ENCODE measurements at places on chromosomes 5 and 9.

- DNase-seq: no peak
Measured at GRCh38 chr5:114339108-114339507, 22.8 kb upstream of the KCNN2 start.

DNA sequence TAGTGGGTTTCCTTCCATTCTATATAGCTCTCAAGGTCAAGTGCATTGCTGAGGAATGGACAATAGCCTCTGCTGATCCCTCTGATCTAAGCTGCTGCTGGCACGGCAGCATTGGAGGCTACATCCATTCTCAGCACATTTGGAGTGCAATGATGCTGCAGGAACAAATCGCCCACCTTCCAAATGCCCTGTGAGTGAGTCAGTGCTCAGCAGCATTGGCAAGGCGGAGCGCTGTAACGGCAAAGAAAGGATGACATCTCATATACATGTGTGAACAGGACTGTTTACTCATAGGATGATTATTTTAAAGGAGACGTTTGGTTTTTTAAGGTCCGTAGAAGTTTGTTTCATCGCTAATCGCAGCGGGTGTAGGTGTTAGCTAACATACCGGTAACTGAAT lies 408.7 kb downstream of the ARHGEF28 start:
- DNase-seq: no peak

- DNase-seq: no peak
Measured at GRCh38 chr5:10564838-10565784, 1.2 kb downstream of the ANKRD33B start.

DNA sequence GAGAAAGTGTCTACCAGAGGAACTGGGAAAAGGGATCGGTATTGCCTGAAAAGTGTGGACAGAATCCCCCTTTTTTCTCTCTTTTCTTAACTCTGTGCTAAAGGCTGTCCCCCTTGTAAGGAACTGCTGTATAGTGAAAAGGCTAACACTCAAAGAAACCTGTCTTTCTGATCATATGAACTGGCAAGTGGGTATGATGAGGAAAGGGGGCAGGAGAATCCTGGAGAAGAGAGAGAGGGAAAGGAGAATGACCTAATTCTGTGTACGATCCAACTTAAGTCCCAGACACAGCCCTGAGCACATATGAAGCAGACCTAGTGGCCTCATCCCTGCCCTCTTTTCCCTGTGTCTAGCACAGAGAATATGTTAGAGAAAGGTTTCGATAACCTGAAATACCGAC lies 967 bp downstream of the ANKRD31 start:
- DNase-seq: no peak

DNA sequence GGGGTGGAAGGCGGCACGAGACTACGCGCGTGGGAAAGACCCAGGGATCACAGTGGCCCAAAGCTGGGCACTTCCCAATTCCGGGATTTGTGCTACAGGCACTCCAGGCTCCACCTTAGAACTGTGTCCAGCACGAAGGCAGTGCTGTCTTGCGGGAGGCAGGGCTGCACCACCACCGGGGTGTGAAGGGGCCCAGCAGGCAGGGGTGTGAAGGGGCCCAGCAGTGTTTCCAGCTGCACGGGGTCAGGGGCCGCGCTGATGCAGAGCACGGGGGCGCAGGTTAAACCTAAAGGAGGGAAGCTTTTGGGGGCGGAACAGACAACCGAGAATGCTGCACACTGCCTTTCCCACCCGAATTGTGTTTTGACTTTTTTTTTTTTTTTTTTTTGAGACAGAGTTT lies 1.1 kb upstream of the PDCD6 start:
- DNase-seq: no peak

DNA sequence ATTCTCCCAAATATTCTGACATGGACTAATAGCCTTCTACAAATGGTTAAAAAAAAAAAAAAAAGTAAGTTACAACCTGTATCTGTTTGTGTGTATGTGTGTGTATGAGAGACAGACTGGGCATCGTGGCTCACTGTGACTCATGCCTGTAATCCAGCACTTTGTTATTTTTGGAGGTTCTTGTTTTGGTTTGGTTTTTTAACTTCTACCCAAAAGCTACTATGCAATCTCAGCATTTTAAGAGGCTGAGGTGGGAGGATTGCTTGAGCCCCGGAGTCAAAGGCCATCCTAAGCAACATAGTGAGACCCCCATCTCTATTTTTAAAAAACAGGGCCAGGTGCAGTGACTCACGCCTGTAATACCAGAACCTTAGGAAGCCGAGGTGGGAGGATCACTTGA lies 17.6 kb upstream of the HAVCR1 start:
- peak; percentile 72 for DNase-seq

DNA sequence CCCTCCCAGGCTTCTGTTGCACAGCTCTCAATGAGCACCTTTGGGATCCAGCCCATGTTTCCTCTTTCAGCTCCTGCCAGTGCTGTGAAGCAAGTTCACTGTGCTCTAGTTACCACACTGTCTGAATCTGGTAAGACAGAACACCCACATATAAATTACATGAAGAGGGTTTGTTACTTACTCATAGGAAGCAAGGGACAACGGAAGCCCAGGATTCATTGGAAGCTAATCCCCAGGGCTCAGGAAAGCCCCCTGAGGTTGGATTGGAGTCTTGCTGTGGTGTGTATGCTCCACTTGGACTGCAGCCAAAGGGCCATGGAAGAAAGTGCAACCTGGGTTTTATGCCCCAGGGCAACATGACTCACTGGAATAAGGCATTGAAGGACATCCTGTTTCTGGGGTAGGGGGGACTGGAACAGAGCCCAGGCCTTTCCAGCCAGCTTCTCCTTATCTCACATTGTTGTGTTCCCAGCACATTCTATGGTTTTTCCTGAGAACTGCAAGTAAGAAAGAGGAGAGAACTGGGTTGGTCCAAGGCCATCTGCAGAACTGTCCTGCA lies 15.6 kb upstream of the CLK4 start:
- no peak for DNase-seq

- DNase-seq: no peak
Measured at GRCh38 chr5:148979083-148979723, 83.7 kb downstream of the SH3TC2 start.

DNA sequence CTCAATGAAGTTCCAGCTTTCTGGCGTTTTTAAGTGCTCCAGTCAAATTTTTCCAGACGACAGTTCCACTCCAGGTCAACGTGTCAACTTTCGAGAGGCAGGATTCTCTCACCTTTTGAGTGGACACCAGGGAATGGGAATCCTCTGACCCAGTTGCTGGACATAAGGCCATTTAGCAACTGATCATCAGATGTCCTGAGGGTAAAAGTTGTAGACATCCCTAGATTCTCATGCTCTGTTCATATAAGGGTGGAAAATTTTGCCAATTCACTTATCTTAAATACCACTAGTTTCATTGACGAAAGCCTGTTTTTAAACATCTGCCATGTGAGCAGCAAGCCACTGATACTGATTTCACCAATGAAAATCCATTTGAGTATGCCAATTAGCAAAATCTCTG lies 275.5 kb downstream of the MAST4 start:
- no peak for DNase-seq

DNA sequence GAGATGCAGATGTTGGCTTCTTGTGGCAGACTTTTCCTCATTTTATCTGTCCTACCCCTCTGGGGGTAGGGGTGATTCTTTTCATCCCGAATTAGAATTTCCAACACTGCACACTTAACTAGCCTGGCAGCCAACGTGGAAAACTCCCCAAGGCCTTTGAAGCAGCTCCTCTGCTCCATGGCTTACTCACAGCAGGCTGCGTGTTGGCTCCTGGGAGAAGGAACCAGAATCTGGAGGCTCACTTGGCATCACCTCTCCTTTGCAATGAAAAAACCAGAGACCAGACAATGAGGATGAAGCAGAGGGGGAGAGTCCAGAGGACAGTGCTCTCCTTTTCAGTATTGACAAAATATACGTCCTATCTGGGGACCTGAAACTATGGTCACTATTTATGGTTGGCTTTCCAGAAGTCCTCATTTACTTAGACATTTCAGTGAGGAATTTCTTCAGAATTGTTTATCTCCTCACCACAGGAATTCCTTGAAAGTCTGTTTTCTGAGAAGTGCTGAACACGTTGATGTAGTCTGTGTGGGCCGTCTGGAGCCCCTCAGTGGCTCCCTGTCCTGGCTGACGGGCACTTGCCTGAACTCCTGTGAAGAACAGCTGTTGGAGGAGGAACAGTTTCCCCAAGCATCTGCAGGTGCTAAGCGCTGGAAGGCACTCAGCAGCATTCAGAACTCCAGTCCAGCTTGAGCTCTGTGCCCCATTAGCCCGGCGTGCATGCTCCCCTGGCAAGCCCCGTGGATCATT lies 231.3 kb downstream of the RFK start:
- DNase-seq: no peak

DNA sequence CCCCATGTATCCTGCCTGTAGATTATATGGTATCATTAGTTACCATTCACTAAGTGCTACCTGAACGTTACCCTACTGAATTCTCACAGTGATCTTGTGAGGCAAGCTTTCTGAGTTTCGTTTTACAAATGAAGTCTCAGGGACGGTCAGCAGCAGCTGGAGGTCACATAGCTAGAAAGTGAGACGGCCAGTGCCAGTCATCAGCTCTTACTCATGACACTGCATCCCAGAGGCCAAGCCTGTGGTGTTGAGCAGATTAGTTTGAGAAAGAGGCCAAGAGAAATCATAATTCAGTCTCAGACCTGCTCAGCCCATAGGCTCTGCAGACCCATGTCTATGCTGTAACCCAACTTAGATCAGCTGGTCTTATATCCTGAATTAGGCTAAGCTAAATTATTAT lies 95.7 kb upstream of the EGFLAM start:
- DNase-seq: no peak

DNA sequence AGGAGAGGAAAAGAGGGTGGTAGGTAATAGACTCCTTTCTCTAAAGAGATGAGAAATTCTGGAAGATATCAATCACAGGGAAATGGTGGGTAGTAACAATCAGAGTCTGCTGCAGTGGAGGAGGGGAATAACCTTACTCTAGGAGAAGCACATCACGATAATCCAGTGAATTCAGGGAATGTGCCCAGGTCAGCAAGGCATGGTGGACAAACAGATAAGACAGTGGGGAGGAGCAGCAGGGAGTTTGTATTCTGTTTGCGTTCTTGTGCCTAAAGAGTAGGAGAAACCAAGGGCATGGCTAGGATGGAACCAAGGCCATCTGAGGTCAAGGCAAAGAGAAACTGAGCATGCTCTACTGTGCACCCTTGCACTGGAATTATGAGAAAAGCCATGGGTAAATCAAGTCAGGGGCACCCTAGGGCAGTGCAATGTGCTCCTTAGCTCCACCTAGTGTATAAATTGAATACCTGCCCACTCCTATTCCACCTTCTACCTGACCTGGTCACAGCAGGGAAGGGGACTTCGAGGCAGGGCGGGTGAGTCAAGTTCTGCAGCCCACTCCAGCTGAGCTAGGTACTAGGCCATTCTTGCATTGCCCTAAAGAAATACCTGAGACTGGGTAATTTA lies 31.6 kb downstream of the RETREG1 start:
- DNase-seq: no peak

DNA sequence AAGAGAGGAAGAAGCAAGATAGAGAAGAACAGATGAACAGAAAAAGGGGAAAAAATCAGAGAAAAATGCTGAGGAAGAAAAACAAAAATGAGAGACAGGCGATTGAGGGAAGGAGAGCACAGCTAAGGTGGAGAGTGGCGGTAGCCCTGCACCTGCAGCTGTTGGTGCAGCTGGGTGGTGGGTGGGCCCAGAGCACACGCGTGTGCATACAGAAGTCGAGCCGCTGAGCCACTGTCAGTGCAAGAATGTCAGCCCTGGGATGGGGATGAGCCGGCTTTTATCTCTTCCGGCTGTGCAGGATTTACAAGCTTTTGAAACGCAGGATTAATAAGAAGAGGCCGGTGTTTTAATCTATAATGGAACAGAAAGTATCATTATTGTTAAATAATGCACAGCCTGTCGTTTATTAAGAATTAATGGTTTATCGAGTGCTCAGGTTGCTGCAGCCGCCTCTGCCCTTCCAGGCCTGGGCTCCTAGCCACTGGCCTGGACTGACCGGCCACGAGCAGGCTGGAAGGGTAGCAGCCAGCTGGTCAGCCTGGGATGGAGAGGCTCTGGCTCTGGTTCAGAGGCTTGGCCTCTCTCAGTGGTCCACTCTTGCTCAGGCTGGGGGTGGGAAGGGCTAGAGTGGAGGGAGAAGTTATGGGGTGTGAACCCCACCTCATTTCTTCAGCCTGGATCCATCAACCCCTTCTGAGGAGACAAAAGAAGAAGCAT lies 68.7 kb downstream of the PCDH1 start:
- no peak for DNase-seq

DNA sequence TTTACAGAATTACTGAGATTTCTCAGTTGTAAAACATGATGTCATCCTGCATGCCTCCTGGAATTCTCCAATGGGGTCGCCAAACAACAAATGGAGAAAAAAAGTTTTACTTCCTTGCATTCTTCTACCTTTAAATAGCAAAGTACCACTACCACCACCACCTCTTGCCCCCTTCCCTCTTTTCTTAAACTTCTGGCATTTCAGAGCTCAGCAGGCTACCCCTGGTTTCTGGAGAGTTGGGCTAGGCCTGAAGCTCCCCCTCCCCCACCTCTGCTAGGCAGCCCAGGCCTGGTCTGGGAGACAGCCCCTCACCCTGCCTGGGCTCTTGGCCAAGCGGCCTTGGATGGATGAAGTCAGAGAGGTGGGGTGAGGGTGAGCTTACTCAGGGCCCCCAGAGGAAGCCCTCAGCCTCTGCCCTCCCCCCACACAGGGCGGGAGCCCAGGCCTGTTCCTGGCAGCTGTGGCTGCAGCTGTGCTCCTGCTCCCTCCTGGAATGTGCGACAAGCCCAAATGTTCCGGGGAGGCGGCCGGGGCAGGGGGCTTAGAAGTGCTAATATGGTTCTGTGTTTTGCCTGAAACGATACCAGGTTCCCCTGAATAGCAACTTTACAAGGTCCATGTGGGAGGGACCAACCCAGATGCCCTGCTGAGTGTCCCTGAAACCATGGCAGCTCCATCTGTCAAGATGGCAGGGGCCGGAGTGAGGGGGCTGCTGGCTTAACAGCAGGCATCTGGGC lies 6.0 kb upstream of the CCIN start:
- no peak for DNase-seq

DNA sequence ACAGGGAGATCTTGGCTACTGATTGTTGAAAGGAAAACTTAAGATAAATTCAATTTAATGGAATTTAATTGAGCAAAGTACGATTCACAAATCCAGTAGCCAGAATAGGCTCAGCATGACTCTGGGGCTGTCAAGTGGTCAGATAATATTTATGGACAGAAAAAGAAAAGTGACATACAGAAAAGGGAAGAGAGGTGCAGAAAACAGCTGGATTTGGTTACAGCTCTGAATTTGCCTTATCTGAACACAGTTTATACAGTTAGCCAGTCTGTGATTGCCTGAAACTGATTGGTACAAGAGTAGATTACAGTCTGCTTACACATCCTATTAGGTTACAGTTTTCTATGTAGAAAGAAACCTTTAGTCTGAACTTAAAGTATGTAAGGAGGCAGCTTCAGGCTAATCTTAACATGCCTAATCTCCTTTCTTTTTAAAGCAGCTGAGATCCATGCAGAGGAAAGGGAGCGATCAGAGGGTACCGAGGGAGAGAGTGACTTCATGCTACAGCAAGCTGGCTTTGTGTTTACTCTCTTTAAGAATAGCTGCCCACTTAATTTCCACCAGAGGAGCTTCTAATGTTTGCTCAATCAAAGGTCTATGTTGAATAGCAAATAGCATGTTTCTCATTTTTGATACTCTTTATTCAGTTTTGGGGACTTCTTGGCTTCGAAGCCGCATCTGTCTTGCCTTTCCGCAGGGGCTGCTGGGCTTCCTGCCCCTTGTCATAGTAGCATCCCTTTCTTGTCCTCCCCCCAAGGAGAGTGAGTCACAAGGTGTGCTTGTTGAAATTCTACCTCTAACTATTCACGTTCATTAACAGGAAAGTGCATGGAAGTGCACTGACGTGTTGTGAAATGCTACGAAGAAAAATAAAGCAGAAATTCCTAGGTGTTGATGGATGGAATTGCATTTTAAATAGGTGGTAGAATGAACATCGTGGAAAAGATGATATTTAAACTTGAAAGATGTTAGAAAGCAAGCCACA lies 761.2 kb downstream of the TAF11L14 start:
- DNase-seq: no peak

Measured in MV-4-11 (cell line).